Hepatocyte (in vitro differentiated cells): ENCODE measurements at places on chromosomes 6 and 20.

GRCh38 chr20:21762646-21763045, 57.2 kb downstream of the PAX1 start:
- DNase-seq = no peak

- no peak for DNase-seq
These were observed 62.7 kb upstream of the TRAF3IP2 start for GRCh38 chr6:111668410-111668809.

DNA sequence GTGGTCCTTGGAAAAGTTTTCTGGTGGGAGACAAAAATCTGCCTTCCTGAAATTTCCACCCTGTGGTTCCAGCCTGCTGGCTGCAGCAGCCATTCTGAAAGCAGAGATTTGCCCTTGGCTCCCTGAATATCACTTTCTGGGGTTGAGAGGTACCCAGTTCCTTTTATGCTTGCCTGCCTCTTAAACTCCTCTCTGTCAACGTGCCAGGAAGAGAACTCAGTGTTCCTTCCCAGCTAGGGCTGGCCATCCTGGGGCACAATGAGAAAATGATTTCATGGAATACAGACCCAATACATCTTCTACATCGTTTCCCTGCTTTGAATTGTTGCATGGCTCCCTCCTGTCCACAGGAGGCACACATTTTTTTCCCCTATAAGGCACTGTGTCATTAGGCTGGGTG, 1.6 kb upstream of the DSN1 start:
- no peak for DNase-seq

DNA sequence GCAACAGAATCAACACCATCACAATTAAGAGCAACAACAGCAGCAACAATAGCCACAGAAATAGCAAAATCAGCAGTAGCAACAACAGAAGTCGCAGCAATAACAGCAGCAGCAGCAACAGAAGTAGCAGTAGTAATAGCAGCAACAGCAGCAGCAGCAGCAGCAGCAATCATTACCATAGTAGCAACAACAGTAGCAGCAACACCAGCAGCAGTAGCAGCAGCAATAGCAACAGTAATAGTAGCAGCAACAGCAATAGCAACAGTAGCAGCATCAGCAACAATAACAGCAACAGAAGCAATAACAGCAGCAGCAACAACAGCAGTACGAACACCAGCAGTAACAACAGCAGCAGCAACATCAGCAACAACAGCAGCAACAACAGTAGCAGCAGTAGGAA, 39.8 kb downstream of the SLC22A2 start:
- DNase-seq = no peak

GRCh38 chr6:167350275-167350696, 25.4 kb downstream of the TTLL2 start:
- no peak for DNase-seq

DNA sequence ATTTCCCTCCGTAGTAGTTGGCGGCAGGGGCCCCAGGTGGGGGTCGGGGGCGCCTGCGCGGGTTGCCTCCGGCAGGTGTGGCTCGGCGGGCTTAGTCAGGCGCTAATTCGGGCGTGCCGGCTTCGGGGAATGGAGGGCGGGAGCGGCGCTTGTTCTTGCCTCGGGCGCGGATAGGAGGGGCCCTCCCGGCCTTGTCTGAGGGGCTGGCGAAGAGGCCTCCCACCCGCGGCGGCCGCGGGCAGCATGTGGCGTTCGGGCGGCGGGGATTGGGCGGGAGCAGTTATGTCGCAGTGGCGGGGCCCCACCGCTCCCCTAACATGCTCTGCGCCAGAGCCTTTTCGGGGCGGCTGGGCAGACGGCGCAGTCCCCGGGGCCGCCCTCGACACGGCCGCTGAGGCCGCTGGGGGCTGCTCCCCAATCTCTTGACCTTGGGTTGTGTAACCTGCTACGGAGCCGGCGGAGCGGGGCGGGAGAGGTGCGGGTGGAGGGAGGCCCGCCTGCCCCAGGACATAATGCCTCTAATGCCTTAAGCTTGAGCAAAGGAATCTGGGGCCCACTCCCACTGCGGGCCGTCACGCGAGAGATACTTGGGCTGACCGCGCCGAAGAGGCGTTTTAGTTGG, 1.1 kb downstream of the AMD1 start:
- DNase-seq = peak; percentile 76

DNA sequence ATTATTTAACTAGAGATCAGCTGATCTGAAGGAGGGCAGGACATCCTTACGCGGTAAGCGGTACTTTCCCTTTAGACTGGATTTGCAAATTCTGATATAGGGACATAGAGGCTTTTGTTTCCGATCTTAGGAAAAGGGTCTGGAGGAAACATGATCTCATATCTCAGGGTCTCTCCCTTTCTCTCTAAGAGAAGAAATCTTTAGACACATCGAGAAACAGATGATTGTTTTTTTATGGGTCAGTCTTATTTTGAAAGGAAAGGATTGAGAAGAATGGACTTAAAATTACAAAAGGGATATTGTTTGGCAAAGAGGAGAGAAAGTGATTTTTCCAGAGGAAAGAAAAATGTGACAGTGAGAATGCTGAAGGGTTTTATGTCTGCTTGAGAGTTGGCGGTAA, 83.9 kb upstream of the OGFRL1 start:
- no peak for DNase-seq

- DNase-seq = no peak
These were observed 59.6 kb downstream of the RAB44 start for GRCh38 chr6:36757206-36757605.
